AG09319 (cell line): ENCODE measurements at places on chromosomes 1 and 21.
A peak's percentile ranks its signal among the peaks of the same experiment; 100 is the strongest.

DNA sequence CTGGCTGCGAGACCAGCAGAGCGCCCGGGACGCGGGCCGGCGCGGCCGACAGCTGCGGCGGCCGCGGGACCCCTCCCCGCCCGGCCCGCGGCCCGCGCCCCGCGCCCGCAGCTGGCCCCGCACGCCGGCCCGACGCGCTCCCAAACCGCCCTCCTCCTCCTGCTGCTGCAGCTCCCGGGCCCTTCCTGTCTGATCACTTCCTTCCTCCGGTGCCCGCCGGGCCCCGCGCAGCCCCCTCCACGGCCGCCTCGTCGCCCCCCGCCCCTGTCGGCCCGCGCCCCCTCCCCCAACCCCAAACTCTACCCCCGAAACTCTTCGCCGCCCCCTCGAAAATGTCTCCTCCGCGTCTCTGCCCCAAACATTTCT lies 594 bp downstream of the LUZP1 start:
- no peak for DNase-seq

GRCh38 chr1:231372501-231372900 lies 34.4 kb downstream of the SPRTN start:
- no peak for DNase-seq

DNA sequence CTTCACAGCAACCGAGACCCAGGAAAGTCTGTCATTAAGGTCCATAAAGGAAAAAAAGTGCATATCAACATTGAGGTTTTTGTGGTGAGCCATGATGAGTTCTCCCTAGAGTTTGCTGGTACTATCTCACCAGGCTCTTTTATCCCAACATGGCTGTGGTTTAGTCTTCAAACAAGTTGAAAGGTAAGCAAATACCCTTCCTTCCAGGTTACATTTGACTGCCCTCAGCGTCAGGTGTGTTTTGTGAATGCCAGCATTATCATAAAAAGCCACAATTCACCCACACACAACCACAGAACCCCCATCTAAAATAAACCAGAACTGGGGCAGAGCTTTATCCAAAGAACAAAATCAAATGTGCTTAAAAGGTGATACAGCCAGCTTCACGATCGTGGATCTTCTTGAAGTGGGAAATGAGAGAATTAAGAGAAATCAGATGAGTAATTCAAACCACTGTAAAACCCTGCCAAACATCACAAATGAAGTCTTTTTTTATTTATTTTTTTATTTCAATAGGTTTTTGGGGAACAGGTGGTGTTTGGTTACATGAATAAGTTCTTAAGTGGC lies 64.7 kb downstream of the SETD4 start:
- no peak for DNase-seq

DNA sequence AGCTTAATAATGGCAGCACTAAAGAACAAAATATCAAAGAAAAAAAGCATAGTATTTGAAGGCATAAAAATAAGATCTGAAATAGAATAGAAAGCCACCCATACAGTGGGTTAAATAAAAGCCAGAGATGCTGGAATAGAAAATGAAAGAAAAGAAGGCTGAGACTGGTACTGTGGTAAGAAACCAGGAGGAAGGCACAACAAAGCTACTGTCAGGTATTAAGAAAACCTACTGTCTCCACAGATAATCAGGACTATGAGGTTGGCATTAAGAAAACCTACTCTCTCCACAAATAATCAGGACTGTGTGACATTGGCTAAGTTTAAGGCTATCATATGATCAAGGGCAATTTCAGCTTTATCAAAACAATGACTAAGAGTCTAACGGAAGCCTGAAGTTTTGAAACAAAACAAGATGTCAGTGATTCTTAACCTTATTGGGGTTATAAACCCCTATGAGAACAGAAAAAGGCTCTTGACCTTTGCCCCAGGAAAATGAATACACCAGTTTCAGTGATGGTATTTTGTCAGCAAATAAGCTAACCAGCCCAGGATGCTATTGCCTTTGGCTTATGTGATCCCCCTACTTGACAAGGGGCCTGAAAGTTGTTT lies 24.4 kb downstream of the MCOLN2 start:
- no peak for DNase-seq

GRCh38 chr1:172401892-172402291 lies 18.6 kb upstream of the C1orf105 start:
- no peak for DNase-seq

DNA sequence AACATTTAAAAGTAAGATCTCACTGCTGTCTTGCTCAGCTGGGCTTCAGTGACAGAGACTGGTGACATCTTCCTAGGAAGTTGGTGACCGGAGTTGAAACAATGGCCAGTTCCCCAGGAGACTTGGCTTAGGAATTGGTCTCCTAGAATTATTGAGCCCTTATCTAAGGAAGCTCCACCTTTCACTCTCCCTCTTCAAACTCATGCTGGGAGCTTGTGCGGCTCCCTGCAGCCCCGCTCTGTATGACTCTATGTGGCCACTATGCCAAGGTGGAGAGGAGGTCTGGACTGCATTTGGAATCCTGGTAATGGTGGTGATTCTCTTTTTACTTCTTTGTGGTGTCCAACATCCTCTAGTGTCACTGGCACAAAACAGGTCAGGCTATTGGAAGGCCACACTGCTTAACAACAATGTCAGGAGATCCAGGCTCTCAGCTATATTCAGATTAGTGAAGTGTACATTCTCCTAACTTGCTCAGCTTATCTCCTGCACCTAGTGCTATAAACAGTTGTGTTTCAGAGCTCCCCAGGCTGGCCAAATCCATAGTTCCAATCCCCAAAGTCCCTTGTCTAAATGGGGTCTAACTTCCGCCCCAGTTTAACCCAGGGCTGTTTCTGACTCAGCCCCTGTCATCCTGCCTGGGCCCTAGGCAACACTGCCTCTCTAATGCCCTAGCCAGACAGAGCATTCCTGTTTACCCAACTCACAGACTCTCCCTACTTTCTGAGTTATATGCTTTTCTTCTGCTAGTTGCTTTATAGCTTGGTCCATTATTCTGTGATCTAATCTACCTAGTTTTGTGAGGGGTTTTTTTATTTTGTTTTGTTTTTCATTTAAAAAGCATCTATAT lies 18.3 kb downstream of the ATP2B4 start:
- no peak for DNase-seq

GRCh38 chr1:119351997-119352396 lies 16.6 kb upstream of the HAO2 start:
- DNase-seq: no peak

DNA sequence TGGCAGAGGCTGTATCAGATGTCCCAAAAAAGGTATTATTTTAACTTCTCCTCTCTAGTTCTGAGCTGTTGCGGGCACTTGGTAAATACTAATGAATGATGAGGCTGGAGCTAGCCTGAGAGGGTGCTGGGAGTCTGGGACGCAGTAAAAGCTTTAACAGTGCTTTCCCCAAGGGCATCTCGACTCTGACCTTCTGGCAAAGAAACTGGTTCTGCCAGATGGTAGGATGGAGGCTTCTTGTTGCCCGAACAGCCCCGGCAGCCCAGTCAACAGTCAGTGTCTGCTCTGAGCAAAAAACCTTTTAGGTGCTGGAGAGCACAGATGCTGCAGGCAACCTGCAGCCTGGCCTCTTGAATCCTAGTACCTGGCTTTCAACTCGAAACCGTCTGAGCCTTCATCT lies 2.5 kb upstream of the PNRC2 start:
- no peak for DNase-seq

DNA sequence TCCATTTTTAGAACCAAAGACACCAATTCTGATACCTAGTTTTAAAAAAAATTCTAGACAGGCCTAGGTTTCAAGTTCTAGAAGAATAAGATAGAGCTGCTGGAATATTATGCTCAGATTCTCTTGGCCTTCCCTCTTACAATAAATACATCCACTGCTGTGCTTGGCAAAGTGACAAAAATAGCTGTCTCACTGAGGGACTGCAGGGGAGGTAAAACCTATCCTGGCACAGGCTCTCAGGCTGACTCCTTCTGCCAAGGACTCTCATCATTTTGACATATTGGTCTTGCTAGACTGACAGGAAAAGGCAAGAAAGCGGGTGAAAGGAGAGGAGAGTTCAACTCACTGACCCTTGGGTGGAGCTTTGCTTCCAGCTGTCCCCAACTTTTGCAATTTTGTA lies 197.0 kb upstream of the LHX8 start:
- DNase-seq: peak; percentile 4

DNA sequence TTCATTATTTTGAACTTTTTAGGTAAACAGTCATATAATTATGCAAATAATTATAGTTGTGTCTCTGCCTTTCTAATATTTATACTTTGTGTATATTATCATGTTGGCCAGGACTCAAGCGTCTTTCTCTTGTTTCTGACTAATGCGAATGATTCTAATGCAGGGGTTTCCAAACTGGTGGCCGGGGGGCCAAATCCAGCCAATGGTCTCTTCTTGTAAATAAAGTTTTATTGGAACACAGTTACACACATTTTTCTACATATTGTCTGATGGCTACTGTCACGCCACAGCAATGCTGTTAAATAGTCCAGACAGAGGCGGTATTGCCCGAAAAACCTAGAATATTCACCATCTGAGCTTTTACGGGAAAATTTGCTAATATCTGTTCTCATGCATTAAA lies 8.9 kb upstream of the POFUT2 start:
- no peak for DNase-seq

- no peak for DNase-seq
Measured at GRCh38 chr1:151060007-151060656, at the start of gene MLLT11. TSS of gene MLLT11 (plus strand) at chr1:151060397. CDS start at chr1:151067225, 6,828 bp downstream.

GRCh38 chr1:96072021-96072420 lies 649.6 kb upstream of the PTBP2 start:
- DNase-seq: no peak

GRCh38 chr1:222644636-222644980 lies 26.7 kb downstream of the MIA3 start:
- DNase-seq: no peak

DNA sequence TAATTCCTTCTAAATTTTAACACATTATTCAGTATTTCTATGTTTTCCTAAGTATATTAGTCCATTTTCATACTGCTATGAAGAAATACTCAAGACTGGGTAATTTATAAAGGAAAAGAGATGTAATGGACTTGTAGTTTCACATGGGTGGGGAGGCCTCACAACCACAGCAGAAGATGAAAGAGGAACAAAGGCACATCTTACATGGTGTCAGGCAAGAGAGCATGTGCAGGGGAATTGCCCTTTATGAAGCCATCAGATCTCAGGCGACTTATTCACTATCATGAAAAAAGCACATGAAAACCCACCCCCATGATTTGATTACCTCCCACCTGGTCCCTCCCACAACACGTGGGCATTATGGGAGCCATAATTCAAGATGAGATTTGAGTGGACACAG lies 15.6 kb downstream of the GBP5 start:
- no peak for DNase-seq

DNA sequence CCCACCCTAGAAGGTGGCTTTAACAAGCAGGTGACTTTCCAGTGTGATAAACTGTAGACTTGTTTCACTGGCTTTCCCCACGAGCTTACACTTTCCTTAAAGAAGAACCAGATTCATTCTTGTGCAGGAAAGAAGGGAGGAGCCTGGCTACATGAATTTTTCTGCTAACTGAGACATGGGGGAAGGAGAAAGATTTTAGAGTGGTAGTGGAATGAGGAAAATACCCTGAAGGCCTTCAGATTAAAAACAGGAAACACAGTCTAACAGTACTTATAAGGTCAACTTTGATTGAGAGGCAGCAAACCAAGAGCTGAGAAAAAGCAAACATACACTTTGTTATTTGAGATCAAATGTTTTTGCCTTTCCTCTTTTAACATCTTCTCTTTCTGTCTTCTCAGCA lies 640.9 kb upstream of the PLXNA2 start:
- DNase-seq: no peak

GRCh38 chr1:198908995-198909394 lies 270.2 kb downstream of the PTPRC start:
- DNase-seq: no peak

- no peak for DNase-seq
Measured at GRCh38 chr1:23899070-23899469, 14.1 kb downstream of the CNR2 start.

DNA sequence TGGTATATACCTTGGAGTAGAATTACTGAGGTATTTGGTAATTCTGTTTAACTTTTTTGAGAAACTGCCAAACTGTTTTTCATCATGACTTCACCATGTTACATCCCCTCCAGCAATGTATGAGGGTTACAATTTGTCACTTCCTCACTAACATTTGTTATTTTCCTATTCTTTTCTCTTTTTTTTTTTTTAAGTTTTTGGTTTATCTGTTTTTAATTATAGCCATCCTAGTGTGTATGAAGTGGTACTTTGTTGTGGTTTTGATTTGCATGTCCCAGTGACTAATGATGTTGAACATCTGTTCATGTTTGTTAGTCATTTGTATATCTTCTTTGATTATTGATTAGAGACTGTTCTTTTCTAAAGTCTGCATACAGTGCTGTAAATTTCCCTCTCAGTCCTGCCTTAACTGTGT lies 147.3 kb downstream of the HS2ST1 start:
- peak; percentile 38 for DNase-seq

DNA sequence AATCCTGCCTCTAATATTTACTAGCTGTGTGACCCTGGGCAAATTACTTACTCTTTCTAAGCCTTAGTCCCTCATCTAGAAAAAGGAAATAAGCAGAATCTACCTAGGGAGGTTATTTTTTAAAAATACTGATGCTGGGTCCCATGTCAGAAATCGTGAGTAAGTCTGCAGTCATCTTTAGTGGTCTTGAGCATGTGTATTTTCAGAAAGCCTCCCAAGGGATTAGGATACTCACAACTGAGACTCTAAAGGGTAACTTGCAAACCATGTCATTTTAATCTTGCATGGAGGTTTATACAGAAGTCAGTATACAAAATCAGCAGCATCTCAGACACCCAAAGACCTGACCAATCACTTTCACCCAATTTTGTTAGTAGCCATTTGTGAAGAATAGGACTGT lies 43.2 kb downstream of the DSTYK start:
- no peak for DNase-seq

DNA sequence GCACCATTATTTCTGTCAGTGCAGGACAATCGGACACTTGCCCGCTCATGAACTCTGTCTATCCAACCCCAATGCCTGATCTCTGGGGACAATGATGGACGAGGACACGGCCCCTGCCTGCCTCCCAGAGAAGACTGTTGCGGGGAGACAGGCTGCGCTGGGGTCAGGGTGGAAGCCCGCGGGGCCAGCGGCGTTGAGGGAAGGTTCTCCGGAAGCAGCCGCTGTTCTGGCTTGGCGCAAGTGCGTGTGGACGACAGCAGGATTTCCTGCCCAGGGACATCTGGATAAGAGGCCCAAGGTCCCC lies 18.8 kb downstream of the RHBG start:
- DNase-seq: no peak

DNA sequence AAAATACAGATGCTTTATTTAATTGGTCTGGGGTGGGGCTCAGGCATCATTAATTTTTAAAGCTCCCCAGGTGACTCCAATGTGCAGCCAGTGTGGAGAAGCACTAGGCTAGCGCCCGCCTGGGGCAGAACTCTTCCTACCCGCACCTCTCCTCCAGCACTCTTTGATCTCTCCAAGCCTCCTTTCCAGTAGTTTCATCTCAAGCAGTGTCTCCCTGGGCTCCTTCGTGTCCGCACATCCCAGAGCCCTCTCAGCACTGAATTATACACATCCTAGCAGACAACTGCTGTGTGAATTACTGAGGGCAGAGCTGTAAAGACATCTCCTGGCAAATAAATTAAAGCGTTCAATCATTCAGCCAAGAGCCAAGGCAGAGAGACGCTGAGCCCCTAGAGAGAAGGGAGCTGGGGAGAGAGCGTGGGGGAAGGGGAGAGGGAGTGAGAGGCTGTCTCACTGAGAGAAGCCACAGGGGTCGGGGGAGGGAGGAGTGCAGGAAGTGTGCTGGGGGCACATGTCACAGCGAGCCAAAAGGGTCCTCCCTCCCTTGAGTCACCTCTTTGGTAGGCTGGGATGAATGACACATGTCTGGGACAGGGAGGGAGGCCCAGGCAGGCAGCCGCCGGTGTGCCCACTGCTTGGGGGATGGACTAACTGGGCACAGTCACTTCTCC lies 21.0 kb upstream of the PARP1 start:
- no peak for DNase-seq
